Neural progenitor cell (in vitro differentiated cells): ENCODE measurements at places on chromosomes 2 and 18.

GRCh38 chr18:13589943-13590342, 136.4 kb downstream of the FAM210A start:
- DNase-seq: no peak

- DNase-seq: no peak
Measured at GRCh38 chr2:99348173-99348572, 11.0 kb downstream of the EIF5B start.

DNA sequence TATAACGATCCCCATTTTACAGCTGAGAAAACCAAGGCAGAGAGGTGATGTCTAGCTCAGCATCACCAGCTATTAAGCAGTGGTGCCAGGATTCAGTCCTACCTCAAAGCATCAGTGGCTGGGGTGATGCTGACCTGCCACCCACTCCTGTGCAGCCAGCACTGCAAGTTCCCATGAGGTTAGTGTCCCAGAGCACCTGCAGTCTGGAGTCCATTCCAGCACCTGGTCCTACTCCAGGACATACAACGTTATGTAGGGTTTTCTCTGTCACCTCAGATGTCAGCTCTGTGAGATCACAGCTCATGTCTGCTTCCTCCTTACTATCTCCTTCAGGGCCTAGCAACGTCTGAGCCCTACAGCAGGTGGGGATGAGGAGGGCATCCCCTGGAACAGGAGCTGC, 328.0 kb upstream of the HS6ST1 start:
- no peak for DNase-seq

DNA sequence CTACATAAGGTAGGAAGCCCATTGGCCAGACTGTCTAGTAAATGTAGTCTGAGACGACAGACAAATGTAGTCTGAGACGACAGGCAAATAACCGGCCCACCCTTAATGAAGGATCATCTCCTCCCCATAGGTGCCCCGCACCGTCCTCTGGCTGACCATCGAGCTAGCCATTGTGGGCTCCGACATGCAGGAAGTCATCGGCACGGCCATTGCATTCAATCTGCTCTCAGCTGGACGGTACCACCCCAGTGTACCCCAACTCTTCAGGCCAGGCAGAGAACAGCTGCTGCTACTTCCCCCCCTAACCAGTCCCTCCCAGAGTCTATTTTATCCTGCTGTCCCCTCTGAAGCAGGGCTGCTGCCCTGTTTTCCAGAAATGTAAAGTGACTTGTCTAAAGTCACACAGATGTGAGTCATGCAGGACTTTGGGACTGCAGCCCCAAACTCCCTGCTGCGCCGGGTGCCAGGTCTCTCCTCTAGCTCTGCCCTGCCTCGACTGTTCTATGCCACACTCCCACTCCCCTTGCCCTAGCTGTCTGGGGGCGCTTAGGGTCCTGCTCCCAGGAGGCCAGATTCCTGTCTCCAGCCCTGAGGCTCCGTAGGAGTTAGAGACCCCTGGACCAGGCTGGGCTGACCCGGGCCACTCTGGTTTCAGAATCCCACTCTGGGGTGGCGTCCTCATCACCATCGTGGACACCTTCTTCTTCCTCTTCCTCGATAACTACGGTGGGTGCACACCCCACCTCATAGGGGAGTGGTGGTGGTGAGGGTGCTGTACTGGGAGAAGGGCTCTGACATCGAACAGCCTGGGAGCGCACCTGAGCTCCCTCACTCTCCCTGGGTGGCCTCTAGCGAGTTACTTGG, 4.7 kb downstream of the SLC11A1 start:
- peak; percentile 7 for DNase-seq

DNA sequence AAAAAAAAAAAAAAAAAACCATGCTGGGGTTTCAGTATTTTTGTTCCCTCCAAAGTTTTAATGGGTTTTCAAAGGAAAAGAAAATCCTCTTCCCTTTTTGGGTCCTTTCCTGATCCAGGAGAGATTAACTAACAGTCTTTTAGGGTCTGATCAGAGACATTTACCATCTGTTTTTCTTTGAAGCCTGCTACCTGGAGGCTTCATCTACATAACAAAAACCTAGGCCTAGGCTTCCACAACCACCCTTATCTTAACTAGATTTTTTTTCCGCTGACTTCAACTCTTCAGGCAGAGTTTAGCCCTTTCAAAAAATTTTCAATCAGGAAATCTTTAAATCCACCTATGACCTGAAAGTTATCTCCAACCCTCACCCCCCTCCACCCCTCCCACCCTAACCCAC, 154.7 kb downstream of the MBD2 start:
- DNase-seq: no peak

DNA sequence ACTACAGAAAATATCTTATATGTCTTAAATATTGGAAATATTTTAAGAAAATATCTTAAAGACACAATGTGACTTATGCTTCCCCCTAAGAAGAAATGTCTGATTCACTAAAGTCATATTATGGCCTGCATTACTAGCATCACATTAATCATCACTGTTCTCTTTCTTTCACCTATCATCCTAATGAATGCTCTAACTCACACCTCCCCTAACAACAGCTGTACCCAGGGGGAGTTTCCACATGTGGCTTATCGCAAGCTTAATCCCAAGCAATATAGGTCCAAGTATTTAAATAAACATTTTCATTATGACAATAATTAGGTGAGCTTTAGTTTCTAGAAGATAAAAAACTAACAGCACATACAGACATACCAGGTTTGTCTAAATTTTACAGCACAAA, 39.6 kb downstream of the REV1 start:
- DNase-seq: no peak

GRCh38 chr2:40740419-40740818, 288.5 kb upstream of the SLC8A1 start:
- no peak for DNase-seq

GRCh38 chr18:37393221-37393827, 172.3 kb downstream of the CELF4 start:
- DNase-seq: no peak
